ENCODE measurements at places on chromosomes 7 and 10.
A peak's percentile ranks its signal among the peaks of the same experiment; 100 is the strongest.

DNA sequence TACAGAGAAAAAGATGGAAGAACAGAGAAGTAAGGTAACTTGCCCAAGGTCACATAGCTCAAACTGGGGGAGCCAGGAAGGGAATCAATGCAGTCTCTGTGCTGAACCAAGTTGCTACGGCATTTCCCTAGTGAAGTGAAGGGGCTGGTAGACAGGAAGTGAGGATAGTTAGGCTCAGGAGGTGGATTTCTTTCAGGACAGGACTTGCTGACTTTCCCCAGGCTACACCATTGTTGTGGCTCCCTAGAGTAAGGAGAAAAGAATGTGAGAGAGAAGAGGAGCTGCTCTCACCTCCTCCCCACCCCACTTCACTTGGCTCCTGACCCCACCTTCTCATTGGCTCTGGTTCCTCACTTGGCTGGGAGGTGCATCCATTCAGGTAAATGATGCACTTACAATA lies 316.9 kb downstream of the INHBA start:
- DNase-seq, result no peak

DNA sequence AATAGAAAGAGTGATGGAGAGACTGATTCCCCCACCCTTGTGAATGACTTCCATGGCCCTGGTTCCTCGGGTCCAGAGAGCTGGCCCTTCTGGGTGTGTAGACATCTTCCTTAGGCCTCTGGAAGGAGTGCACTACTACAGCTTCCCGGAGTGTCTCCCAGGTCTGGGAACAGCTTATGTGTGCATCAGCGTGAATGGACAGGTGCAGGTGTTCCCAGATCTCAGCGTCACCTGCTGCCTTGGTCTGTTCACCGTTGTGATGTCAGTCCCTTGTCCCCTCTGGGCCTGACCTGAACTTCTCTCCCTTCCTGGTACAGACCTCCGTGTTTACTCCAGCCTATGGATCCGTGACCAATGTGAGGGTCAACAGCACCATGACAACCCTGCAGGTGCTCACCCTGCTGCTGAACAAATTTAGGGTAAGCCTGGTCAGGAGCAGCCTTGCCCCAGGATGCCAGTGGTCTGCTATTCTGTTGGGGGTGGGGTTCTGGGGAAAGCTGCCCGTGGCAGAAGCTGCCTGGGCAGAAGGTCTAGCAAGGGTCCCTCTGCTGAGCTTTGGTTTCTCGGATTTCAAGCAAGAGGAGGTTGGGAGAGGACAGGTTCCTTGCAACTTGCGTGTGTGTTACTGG lies 10.5 kb upstream of the DEPP1 start:
- no peak for DNase-seq

- no peak for DNase-seq
These were observed 62.7 kb downstream of the ADRA2A start for GRCh38 chr10:111139567-111139966.

DNA sequence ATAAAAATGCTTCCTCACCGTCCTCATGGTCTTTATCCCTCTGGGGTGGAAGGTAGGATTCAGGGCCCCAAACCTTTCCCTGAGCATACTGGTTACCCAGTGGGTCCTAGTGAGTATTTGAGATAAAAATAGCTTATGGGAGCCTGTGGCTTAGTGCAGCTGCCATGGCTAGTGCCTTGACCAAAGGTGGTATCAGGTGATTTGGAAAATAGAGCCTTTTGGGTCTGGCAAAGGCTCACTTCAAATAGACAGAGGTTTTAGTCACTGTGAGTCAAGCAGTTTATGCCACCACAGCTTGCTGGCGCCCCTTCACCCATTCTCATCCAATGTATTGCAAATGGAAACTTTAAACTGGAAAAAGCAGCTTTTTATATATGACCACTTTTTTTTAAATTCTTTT lies 30.4 kb downstream of the PLAU start:
- no peak for DNase-seq

DNA sequence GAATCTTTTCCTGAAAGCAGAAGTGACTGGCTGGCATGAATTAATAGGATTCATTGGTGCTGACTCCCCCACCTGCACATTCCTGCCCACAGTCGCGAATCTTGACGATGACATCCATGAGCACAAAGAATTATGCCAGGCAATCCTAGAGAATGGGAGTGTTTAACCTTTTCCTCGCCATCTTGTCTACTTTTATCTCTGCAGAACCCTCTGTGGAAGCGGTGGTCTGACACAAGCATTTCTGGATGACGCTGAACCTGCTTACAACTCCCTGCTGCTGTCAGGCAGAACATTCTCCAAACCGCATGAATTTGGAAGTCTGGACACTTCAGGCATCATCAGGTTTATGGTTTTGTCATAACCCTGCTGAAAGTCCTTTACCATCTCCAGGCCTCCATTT lies 36.5 kb downstream of the KLF6 start:
- DNase-seq, result no peak

- no peak for DNase-seq
These were observed 1.4 kb upstream of the CREB5 start for GRCh38 chr7:28410628-28411531.

DNA sequence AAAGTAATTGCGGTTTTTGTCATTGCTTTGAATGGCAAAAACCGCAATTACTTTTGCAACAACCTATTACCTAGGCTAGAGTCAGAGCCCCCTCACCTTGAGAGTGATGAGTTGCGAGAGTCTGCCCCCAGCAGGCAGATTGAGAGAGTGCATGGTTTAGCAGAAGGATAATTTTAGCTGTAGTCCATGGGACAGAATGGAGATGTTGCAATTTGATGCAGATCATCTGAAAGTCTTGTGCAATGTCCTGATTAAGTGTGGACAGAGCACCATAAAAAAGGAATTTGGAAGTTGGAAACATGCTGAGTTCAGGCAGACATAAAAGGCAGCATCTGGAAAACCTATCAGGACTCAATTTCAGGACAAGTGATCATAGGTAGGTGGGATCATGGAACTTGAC lies 48.7 kb downstream of the GPR141 start:
- DNase-seq, result peak; percentile 34

DNA sequence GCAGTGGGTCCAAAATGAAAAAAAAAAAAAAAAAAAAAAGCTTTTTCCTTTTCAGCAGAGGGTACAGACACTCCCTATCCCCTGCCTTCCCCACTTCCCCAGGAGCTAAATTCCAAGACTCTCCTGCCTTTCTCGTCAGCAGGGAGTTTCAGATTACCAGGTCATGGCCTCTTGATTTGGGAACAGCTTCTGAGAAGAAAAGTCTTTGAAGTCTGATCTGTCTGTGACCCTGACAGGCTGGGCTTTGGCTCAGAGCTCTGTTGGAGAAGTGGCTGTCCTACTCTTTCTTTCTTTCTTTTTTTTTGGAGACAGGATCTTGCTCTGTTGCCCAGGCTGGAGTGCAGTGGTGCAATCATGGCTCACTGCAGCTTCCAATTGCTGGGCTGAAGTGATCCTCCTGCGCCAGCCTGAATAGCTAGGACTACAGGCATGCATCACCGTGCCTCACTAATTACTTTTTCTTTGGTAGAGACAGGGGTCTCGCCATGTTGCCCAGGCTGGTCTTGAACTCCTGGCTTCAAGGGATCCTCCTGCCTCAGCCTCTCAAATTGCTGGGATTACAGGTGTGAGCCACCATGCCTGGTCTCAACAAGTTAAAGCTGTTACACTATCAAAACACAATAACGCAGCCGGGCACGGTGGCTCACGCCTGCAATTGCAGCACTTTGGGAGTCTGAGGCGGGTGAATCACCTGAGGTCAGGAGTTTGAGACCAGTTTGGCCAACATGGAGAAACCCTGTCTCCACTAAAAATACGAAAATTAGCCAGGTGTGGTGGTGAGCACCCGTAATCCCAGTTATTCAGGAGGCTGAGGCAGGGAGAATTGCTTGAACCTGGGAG lies 59.9 kb downstream of the COL26A1 start:
- no peak for DNase-seq

- DNase-seq, result no peak
These were observed 162.7 kb downstream of the ETV1 start for GRCh38 chr7:13826752-13827151.

- DNase-seq, result no peak
These were observed 30.0 kb downstream of the TACC2 start for GRCh38 chr10:122018951-122019413.

DNA sequence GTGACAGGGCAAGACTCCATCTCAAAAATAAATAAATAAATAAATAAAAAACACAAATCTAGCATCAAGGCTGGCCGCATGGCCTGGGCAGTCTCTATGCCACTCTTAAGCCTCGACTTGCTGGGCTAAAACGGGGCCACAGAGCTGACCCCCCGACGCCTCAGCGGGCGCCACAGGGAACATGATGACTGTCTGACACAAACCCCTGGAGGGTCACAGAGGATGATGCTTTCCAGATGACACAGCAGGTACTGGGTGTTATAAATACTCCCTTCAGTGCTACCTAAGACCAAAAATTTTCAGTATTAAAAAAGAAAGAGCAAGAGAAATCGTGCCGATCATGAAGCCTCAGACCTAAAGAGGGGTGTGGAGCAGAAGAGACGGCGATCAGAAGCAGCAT lies 176.8 kb downstream of the MAD1L1 start:
- DNase-seq, result no peak

DNA sequence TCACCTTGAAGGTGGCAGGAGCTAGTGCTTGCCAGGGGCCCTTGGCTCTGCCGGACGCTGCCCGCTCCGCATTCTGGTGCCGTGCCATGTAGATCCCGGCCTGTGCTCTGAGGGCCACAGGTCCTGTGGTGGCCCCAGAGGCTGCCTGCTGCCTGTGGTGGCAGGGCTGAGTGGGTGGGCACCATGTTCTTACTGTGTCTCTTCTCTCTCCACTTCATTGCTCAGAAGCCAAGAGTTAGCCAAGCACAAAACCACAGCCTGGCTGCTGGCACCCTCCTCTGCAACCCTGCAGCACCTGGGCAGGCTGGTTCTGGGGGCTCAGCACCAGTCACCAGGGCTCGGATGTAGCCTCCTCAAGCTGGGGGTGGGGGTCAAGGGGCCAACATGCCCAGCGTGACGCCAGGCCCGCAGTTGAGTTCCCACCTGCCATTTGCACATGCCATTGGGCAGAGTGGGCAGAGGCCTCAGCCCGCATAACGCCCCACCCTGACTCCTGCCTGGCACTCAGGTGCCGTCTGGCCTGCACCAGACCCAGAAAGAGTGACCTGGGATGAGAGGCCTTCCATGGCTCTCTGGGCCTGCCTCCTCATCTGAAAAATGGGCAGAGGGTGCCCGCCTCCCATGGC lies 16.3 kb downstream of the ZMIZ1 start:
- DNase-seq, result no peak

DNA sequence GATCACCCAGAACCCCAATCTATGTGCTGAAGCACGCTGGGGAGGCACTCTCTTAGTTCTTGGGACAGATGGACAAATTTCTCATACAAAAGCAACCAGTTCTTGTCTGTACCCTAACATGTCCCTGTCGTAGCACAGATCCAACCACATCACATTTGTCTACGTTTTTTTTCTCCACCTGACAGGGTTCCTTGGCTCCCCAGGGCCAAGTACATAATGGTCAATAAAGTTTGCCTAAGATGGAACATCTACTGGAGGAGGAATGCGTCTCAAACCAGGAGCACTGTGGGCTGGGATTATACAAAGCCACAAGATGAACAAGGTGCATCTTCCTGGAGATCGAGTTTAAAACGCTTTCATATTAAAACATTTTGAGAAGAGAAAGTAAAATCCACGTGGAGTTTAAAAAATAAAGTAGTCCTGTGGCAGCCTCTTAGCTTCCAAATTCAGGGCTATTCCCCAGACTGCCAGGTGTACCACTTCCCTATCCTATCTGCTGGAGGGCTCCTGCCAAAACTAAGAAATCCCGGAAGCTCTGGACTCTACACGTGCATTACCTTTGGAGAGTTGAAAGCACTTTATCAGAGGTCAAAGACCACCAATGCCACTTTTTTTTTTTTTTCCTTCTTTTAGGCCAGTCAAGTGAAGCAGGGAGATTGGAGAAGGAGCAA lies 1.4 kb downstream of the TMEM243 start:
- DNase-seq, result peak; percentile 8

GRCh38 chr10:117667831-117668230 lies 125.3 kb downstream of the EMX2 start:
- DNase-seq, result no peak

GRCh38 chr7:130734815-130735716 lies 1.1 kb upstream of the KLF14 start:
- no peak for DNase-seq

- no peak for DNase-seq
These were observed 8.2 kb downstream of the AP4M1 start for GRCh38 chr7:100109521-100110163.

- DNase-seq, result no peak
These were observed 13.3 kb downstream of the HOXA4 start for GRCh38 chr7:27116962-27117886.

- DNase-seq, result peak; percentile 63
These were observed 686 bp downstream of the ABI1 start for GRCh38 chr10:26860102-26860442.

GRCh38 chr10:128505346-128505745 lies 379.1 kb upstream of the MKI67 start:
- no peak for DNase-seq

DNA sequence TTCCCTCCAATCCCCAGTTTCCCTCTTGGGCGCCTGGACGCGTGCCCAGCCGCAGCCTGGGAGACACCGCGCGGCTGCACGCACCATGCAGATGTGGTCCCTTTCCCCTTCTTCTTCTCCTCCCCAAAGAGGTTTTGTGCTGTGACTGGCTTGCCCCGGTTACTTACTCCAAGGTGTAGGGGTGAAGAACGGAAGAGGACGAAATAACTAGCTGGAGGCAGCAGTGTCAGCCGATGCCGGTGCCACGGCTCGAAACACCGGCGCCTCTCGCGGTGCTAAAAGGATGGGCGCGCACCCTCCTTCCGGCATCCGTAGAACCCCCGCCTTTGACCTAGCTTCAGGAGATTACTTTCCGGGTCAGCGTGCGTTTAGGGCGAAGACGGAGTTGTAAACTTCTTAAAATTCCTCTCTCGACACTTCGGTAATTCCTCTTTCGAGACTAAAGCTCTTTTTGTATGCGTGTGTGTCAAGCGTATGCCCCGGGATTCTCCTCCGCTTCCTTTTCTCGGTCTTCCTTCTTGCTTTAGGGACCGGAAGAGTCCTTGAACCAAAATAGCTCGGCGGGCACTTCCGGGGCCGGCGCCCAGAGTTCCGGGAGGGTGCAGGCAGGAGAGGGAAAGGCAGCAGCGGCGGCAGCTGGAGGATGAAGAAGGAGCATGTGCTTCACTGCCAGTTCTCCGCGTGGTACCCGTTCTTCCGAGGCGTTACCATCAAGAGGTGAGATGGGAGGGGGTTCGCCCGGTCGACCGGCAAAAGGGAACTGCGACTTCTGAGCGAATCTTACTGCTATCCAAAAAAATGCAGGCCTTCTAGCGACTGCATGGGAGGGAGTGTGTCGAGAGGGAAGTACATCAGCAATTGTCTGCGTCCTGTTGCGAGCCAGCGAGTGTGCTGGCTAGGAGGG lies at the start of the genes CDC123 and NUDT5:
Gene CDC123 (plus strand): TSS at position 586 of the 904 bp plus-strand sequence. CDS start 58 bp downstream, at position 644.
Gene NUDT5 (minus strand): TSS at position 289 of the 904 bp plus-strand sequence. CDS start 9,600 bp downstream, outside the sequence.
- DNase-seq, result peak; percentile 83

DNA sequence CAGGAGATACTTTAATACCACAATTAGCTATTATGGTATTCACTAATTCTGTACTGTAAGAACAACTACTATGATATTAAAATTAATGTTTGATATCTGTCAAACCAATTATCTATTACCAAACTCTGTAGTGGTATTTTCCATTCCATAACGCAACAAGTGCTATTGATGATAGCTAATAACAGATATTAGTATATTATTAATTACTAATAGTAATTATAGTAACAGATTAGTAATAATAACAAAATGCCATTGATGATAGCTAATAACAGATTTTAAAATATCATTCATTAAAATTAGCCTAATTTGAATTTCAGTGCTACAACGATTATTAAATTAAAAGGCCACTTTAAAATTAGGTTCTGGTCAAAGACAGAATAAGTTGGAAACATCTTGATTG lies 93.5 kb downstream of the BTRC start:
- DNase-seq, result no peak
